ENCODE measurements at places on chromosomes 6 and 20.

GRCh38 chr6:41846666-41847237 is 48.4 kb downstream of the USP49 start:
- peak; percentile 1 for DNase-seq

DNA sequence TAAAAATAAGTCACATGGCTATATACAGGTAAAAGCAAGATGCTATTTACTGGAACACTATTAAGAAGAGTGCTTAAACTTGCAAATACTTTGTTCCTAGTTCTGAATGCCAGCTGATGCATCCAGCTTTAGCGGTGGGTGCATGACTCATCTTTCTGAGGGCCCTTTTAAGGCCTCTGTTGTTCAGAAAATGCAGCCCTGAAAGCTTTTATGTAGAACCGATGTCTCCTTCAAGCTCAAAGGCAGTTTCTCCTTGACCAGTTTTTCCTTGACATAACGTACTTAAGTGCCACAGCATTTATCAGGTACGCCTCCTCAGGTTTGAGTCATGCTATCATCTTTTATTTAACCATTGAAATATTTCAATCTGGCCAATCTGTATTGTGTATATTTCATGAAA is 82.8 kb downstream of the MLIP start:
- DNase-seq = no peak

DNA sequence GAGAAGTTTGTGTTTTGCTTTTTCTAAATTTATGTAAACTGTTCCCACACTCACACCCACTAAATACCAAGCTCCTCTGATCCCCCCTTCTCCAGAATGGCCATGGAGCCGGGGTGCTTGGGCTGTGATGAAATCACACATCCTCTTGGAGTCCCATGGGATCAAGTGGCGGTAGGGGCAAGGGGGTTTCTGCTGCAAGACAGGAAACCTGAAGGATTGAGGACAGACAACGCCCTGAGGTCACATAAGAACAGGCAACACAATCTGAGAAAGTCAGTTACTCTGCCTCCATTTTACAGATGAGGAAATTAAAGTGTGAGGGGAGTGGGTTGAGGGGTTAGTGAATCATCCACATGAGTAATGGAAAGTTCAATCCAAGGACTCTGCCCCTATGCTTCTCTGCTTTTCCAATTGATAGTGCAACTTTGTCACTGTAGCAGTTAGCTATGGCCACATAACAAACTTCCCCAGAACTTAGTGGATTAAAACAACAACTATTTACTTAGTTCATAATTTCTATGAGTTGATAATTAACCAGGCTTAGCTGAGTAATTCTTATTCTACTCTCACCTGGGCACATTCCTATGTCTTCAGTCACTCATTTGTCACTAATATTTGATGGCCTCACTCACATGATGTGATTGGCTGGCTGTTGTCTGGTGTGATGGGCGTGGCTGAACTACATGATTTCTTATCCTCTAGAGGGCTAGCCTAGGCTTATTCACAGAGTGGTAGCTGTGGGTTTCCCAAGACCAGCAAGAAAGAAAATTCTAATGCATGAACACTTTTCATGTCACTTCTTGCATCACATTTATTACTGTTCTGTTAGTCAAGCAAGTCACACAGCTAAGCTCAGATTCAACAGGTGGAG is 311.1 kb upstream of the RNF24 start:
- no peak for DNase-seq

DNA sequence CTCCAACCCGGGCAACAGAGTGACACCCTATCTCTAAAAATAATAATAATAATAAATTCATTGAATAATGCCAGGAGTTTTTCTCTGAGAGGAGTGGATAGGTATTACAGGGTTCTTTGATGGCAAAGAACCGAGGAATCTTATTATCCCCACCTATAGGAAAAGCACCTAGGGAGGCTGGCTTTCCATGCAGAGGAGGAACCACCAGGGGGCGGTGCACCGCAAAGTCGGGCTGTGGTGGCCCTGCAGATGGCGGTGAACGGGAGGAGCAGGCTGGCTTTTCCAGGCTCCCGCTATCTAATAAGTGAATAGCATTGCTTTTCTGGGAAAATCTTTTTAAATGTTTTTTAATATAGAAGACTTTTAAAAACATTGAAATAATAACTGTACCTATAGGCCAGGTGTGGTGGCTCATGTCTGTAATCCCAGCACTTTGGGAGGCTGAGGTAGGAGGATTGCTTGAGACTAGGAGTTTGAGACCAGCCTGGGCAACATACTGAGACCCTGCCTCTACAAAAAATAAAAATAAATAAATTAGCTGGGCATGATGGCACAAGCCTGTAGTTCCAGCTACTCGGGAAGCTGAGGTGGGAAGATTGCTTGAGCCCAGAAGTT is 864.2 kb downstream of the KIF16B start:
- no peak for DNase-seq

Measured in activated T-helper 1 cell treated with Interleukin-2 at 50 U/mL for 16 hours (primary cell).